Mucosa of descending colon (tissue), 3 donors: ENCODE measurements at places on chromosomes 6 and 20. TPM values are rescaled to one million over a fixed set of nuclear protein-coding genes. Genes with fewer than 3 reads are reported as not detected.

Gene ABCF1
- 45.8 TPM for total RNA-seq

Gene DLL1
- total RNA-seq = 11.0 TPM

Gene NANP
- 2.6 TPM for total RNA-seq

Gene LGSN
- 0.09 TPM for total RNA-seq

Gene CTCFL
- total RNA-seq = not detected

Gene ELOVL2
- total RNA-seq = not detected

Gene SIRPD
- not detected for total RNA-seq

Gene C4A
- total RNA-seq = 56.0 TPM

Gene HSD17B8
- total RNA-seq = 23.2 TPM

Gene SLC35D3
- total RNA-seq = 0.19 TPM
